ENCODE measurements at places on chromosomes 1 and 21.
A peak's percentile ranks its signal among the peaks of the same experiment; 100 is the strongest.

- peak; percentile 82 for DNase-seq
Measured at GRCh38 chr21:42460391-42461184, 35.4 kb downstream of the RSPH1 start.

GRCh38 chr1:55156093-55156492, 59.1 kb downstream of the USP24 start:
- no peak for DNase-seq

DNA sequence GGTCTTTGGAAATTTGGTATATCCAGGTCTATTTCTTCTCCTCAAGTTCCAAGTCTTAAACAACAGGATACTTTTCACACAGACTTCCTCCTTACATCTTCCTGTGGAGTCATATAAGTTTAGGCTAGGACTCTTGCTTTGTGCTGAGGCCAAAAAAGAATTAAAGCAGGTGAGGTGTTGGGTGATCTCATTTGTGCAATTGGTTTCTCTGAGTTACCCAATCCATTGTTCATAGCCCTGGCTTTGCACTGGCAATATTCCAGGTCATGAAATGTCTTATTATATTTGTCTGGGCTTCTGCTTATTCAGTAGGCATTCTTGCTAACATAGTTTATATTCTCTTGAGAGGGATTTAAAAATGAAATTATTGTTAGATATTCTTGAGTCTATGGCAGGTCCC, 14.1 kb upstream of the KIAA0040 start:
- DNase-seq = no peak

GRCh38 chr1:206801467-206801866, 29.2 kb upstream of the IL10 start:
- no peak for DNase-seq

DNA sequence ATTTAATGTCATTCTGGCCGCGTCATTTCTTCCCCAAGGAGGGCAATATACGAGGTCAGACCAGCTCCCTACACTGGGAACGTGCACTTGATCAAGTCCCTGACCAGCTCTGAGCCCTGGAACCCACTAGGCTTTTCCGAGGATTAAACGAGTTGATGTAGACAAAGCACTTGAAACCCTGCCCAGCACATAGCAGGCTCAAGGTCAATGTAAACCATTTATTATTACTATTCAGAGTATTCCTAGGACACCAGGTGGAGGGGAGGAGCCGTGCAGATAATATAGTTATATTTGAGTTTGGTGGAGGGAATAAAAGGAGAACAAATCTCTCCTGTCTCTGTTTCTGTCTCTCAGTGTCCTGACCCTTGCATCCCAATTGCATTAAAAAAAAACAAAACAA, 174.1 kb upstream of the IGSF21 start:
- no peak for DNase-seq

DNA sequence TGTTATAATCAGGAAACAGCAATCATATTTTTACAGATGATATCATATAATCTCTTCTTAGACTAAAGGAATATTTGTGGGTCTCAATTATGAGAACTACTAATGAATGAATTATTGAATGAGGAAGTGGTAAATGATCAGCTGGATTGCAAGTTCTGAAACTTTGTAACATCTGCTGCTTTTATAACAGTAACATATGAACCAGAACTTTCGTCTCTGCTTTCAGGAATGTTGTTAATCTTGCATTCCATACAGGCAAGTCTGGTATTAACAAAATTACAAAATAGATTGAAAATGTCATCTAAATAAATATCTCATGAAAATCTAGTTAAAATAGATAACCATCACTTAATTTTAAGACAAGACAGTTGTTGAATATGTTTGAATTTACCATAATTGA, 110.5 kb upstream of the COL11A1 start:
- DNase-seq = no peak

GRCh38 chr1:114745291-114745690, 12.5 kb downstream of the CSDE1 start:
- DNase-seq = no peak

GRCh38 chr1:202143011-202143767, 1.3 kb downstream of the ARL8A start:
- DNase-seq = peak; percentile 90

- no peak for DNase-seq
Measured at GRCh38 chr1:108742253-108742652, 4.2 kb upstream of the STXBP3 start.

DNA sequence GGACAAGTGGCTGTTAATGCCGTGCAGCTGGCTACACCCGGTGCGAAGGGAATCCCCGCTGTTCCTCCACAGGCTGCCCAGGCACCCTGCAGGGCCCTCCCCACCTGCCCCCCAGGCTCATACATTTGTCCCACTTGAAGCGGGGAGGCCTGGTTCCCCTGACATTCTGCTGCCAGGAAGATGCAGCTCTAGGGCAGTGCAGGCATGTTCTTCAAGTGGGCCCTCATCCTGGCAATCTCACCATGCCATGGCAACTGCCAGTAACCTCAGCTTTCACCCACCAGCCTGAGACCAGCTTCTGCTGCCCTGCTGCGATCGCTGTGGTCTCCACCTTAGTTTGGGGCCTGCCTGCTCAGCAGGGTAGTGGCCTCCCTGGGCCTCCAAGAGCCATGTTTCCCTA, 151.9 kb upstream of the COL6A1 start:
- peak; percentile 43 for DNase-seq

GRCh38 chr1:39269791-39270342, 65.4 kb downstream of the MACF1 start:
- no peak for DNase-seq

- DNase-seq = no peak
Measured at GRCh38 chr1:193392686-193393085, 206.3 kb upstream of the B3GALT2 start.

DNA sequence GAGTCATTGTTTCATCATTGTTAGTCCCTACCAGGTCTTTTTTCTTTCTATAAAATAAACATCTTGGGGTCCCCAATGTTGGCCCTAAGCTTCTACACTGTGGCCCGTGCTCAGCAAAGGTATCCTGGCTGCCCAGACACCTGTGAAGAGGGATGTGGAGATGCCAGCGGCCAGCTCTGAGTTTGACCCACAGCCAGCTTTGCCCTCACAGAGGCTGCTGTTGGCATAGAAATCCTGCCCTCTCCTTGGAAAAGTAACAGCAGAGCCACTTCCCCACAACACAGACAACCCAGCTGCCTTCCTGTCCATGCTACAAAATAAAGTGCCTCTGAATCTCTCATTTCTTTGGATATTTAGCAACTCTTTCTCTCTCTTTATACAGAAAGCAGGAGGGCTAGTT, 6.0 kb downstream of the TRIM62 start:
- DNase-seq = no peak

GRCh38 chr1:101920577-101920976, 76.1 kb downstream of the OLFM3 start:
- DNase-seq = no peak

DNA sequence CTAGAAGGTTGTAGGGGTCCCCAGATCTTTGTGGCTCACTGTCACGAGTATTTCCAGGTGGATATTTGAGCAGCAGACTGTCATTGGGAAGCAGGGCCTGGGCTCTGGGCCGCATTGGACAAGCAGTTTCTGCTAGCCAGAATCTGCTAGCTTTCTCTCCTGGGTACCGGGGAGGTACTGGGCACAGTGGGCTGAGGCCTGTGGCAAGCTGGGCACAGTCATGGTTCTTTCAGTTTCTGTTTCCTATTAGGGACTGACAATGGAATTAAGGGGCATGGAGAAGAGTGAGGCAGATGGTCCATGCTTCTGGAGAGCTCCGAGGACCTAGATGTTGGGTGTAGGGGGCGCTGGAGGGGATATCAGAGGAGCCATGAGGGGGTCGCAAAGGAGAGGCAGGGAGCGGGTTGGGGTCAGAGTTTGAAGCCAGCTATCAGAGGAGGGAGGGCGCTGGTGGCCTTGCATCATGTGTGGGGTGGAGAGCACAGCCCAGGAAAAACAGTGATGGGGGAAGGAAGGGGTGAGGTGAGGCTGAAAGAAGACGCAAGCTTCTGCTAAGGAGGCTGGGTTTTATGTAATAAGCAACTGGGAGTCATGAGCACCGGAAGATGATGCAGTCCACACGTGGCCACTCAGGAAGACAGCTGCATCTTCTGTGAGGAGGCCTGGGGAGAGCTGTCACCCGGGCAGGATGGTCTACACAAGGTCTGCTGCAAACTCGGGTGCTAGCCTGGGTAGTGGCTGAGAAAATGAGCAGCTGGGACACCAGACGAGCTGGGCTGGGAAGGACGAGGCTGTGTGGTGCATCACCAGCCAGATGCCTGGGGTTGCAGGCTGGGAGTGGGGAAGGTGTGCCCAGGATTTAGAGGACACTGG, 72.7 kb downstream of the IER5 start:
- DNase-seq = no peak

GRCh38 chr1:1684031-1684681, 8.4 kb downstream of the SLC35E2B start:
- peak; percentile 74 for DNase-seq

DNA sequence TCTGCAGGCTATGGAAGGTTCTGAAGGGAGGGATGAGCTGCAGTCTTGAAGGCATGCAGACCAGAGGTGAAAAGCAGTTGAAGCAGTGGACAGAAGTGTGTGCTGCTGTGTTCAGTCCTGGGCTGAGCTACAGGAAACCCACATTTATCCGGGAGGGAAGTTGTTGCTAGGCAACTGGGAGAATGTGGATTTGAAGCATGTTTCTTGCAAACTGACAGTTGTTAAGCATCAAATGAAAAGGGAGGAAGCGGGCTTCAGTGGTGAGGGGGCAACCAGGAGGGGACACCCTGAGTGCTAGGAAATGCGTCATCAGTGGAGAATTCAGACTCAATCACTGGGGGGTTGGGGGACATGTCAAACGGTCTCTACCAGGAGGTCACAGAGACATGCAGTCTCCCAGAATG, 28.7 kb downstream of the ABCA4 start:
- no peak for DNase-seq

GRCh38 chr1:151616505-151616849, 4.6 kb downstream of the SNX27 start:
- no peak for DNase-seq

DNA sequence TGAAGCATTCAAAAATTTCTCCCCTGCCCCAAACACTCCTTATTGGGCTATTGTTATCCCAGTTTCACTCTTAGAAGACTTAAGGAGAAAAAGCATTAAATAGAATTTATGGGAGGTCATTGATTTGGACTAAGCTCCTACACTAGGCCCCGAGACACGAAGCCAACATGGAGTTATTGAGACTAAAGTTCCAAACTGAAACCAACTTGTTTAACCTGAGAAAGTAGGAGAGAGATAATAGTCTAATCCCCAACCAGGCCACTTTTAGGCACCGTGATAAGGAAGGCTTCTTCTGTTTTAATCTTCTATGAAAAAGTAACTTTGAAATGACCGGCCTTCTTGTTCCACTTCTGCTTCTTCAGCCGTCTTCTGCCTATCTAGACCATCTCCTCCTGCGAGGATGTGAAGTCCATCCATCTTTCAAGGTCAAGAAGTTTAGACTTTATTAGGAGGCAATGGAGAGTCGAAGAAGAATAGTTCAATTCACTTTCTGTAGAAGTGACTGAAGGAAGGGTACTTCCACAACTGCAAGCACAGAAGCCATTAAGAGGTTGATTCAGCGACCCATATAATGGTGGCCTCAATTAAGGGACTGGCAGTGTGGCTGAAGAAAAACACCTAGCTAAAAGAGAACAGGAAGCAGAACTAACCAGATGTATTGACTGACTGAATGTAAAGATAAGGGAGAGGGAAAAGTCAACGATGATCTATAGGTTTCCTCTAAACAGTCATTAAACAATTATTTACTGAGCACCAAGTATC, 428.8 kb downstream of the SMYD3 start:
- no peak for DNase-seq

- DNase-seq = no peak
Measured at GRCh38 chr1:218525031-218525430, 179.9 kb downstream of the TGFB2 start.

DNA sequence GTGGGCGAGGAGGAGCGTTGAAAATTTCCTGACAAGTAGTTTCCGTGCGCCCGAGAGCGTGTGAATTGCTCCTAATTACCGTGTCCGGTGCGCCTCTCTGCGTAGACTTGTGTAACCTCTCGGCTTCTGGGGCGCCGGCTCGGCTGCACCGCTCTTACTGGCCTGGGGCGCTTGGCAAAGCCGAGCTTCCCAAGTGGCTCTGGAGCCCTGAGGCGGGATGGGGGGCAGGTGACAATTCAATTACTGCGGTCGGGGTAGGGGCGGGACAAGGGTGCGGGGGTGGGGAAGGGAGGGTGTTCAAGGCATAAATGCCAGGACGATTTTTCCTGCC, 392 bp upstream of the DMRTA2 start:
- no peak for DNase-seq

DNA sequence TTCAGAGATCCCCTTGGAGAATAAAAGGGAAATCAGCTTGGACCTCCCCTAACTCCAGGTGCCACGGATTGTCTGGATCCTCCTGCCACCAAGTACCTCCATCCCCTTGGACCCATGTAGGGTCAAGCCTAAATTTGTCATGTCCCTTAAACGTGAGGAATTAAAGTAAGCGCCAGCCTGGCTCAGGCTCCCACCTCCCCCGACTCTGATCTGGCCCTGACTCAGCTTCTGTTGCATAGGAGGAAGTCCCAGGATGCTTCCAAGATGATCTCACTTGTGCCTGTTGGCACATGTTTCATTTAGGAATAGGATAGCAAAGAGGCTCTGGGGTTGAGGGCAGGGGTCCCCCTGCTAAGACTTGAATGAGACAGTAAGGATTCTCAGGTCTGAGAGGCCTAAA, 231.9 kb upstream of the JUN start:
- DNase-seq = no peak

DNA sequence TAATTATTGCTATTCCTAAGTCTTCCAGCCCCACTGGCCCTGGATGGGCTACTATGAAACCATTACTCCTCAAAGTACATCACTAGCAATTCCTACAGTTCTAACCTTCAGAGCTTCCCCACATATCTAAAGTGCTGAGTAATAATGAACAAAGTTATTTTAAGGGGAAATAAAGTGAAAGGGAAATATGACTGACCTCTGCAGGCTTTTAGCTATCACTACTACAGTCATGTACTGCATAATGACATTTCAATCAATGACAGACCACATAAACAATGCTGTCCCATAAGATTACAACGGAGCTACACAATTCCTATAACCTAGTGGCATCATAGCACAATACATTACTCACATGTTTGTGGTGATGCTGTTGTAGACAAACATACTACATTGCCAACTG, 32.5 kb upstream of the ASPM start:
- DNase-seq = no peak

- DNase-seq = no peak
Measured at GRCh38 chr1:14650951-14651350, 52.5 kb downstream of the KAZN start.

GRCh38 chr1:65830306-65830705, 37.6 kb downstream of the PDE4B start:
- no peak for DNase-seq
